ENCODE measurements at places on chromosomes 1 and 21.

DNA sequence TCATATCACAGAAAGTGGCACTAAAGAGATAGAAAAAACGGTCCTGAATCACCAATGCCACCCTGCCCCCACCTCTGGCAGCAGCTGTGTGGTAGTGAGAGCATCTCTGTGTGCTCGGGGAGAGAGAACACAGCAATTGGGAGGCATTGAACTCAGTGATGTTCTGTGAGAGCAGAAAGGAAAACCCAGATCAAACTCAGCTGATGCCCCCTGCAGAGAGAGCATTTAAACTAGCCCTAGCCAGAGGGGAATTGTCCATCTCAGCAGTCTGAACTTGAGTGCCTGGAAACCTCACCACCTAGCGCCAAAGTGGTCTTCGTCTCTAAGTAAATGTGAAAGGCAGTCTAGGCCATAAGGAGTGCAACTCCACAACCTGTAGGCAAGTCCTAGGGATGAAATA lies 21.3 kb downstream of the SLC44A5 start:
- no peak for DNase-seq

DNA sequence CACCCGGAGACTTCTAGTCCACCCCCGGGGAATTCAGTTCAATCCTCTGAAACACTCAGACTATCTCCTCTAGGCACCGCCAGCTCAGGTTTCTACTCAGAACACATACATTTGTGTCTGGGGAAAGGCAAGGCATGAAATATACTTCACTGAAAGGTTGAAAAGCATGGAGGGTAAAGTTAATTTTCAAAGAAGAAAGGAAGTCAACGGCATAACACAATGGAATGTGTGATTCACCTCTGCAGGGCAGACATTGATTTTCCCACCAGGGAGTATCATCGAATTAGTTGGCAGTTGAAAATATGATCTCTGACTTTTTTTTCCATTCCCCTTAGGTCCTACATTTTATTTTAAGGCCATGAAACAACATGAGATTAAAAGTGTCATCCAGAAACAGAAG lies 669.4 kb downstream of the SMYD3 start:
- no peak for DNase-seq

DNA sequence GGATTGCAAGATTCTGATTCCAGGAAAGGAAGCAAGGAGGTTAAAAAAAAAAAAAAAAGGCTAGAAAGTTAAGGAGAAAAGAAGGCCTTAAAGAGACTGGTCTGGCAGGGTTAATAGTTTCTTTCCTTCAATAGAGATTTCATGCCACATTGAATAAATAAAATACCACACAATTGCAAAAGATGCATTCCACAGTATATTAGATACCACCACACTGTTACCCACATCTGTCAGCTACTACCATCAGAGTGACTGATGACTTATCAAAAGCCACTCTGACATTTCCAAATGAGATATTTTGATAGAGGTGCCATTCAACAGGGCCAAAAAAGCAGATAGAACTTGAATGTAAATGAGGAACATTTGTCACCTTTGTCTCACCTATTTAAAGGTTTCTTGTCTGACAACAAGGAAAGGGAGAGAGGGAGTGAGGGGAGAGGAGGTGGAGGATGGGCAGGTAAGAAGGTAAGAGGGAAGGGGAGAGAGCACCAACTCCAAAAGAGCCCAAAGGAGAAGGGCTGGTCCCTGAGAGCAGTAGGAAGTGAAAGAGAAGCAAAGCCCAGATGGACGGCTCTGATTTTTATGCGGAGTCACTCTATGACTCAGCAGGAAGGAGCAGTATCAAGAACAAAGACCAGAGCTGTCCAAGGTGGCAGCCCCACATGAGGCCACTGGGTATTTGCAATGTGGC lies 38.3 kb downstream of the LRRN2 start:
- DNase-seq, result peak; percentile 20

GRCh38 chr1:164604541-164604940 lies 45.6 kb downstream of the PBX1 start:
- DNase-seq, result peak; percentile 37

DNA sequence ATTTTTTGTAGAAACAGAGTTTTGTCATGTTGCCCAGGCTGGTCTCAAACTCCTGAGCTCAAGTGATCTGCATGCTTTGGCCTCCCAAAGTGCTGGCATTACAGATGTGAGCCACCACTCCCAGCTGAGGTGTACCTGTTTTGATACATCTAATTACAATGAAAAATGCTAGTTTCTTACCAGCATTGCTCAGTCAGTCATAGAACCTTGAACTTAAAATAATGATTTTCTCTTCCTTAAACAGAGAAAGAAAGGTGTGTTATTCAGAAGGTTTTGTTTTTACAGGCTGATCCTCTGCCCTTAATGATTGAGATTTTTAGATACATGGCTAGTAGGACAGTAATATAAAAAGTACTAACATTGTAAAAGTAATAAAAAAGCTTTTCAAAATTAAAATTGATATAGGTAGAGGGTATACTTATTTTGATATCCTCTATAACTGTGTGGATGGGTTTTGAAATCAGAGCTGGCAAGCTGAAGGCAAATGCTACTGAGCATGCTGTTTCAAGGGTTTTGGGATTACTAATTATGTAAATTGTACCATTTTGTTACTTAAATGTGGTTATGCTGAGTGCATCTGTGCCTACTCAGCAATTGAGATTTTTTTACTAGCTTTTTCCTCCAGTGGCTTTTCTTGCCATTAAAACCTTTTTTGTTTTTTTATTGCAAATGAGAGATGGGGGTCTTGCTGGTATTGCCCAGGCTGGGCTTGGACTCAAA lies 16.1 kb downstream of the PRRC2C start:
- no peak for DNase-seq

DNA sequence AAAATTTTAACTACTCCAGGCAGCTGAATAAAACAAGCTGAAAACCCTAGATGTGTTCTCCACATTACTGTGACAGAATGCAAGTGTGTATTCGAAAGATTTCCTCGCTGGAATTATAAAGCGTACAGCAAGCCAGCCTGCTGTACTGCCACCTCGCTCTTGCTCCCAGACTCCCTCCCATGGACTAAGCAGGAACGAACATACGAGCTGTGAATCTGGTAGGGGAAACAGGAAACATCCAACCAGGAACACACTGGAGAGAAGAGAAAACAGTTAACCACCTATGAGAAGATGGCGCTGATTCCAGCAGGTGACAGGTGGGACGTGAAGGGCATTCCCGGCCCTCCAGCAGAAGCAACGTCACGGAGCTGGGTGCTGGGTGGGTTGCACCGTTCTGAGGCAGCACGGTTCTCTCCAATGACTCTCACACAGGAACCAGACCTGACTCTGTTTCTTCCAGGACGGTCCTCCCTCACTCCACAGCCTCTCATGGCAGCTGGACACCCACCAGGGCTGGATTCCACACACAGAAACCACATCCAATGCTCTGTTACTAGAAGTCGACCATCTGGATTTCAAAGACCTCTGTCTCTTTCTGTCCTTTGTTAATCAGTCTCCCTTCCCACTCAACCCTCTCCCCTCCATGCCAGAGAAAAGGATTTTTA lies 219.2 kb downstream of the RERE start:
- DNase-seq, result no peak

DNA sequence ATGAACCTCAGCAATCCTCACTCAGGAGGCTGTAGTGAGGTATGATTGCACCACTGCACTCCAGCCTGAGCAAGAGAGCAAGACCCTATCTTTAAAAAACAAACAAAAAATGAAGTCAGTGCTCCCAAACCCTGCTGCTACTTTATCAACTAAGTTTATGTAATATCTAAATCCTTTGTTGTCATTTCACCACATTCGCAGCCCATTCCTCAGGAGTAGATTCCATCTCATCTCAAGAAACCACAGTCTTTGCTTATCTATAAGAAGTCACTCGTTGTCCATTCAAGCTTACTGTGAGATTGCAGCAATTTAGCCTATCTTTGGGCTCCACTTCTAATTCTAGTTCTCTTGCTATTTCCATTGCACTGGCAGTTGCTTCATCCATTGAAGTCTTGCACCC lies 44.3 kb upstream of the RGL1 start:
- DNase-seq, result no peak

DNA sequence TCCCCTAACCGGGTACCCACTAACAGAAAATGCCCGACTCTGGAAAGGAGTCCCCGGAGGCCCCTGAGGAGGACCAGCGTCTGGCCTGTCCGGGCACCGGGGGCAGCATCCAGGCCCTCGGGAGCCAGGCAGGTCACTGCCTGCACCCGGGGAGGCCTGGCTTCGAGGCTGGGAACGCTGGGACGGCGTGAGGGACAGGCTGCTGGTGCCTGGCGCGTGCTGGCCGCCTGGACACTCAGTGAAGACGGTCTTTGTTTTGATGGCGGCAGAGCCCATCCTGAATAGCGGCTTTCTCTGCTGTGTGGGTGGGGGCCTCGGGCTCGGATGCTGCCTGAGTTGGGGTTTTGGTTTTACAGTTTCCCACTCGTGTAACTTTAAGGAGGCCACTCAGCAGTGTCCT lies 37.6 kb downstream of the PRKCZ start:
- DNase-seq, result no peak

- DNase-seq, result no peak
Observed at GRCh38 chr1:48066936-48067335, 69.8 kb upstream of the TRABD2B start.

DNA sequence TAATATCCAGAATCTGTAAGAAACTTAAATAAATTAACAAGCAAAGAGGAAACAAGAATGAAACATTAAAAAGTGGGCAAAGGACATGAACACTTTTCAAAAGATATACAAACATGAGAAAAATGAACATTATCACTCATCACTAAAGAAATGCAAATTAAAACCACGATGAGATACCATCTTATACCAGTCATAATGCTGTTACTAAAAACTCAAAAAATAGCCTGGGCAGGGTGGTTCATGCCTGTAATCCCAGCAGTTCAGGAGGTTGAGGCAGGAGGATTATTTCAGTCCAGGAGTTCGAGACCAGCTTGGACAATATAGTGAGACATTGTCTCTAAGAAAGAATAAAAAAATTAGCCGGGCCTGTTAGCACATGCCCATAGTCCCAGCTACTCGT lies 6.1 kb downstream of the ZNF124 start:
- DNase-seq, result no peak

GRCh38 chr1:28934676-28935075 lies 20.3 kb downstream of the EPB41 start:
- DNase-seq, result no peak

DNA sequence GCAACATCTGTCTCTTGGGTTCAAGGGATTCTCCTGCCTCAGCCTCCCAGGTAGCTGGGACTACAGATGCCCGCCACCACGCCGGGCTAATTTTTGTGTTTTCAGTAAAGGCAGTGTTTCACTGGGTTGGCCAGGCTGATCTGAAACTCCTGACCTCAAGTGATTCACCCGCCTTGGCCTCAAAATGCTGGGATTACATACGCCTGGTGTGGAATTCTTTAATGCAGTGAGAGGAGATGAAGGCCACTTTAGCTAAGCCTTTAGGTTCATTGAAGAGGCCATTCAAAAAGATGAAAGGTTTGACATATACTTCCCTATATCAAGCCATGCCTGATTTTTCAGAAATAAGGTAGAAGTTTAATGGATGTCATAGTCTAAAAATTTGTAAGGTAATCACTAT lies 162.7 kb downstream of the ST6GALNAC3 start:
- no peak for DNase-seq

DNA sequence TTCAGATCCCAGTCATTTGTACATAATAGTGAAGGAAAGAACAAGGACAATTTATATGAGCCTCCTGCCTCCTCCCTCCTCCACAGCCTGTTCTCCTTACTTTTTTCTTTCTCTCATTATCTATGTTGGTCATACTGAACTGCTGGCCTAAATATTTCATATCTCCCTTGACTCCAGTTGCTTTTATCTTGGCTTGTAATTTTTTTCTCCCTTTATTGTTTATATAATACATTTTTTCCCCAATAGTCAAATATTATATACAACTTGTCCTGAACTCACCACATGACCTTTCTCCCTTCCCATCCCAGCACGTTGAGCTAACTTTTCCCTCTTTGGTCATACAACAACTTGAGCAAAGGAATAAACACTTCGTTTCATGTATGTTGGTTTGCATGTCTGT lies 752.1 kb downstream of the LTN1 start:
- no peak for DNase-seq

GRCh38 chr1:28171246-28171645 lies 5.2 kb downstream of the PTAFR start:
- DNase-seq, result no peak

DNA sequence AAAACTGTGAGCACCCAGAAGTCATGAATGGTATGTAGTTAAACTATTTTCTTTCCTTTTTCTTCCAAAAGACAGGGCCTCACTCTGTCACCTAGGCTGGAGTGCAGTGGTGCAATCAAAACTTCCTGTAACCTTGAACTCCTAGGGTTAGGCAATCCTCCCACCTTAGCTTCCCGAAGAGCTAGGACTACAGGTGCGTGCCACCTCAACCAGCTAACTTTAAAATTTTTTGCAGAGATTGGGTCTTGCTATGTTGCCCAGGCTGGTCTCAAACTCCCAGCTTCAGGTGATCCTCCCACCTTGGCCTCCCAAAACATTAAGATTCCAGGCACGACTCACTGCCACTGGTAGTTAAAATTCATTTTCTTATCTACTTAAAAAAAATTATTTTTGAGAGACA lies 62.5 kb downstream of the GATAD2B start:
- no peak for DNase-seq

DNA sequence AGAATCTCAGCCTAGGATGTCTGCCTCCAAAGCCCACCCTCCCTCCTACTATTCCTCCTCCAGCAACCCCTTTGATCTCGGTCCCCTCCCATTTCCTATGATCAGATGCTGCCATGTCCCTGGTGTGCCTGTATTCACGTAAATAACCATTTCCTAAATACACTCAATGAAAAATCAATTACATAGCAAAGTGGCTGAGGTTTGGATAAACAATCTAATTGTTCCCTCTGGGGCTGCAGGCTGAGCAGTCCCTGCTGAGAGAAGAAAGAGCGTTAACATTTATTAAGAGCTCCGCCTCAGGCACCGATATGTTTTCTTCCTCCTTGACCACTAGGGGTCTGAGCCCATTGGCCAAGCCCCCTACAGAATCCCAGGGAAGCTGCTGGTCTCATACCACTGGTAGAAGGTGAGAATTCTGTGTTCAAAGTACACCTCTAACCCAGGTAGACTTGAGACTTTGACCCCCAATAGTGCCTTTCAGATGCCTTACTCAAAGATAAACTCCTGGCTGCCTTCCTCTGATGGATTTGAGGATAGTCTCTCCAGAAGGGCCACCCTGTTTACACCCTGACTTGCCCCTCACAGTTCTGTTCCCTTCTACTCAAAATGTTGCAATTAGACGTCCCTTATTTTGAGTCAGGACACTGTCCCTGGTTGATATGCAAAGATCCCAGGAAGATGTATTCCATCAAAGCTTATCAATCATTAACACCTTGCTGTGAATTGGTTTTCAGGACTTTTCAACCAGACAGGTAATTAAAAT lies 33.9 kb upstream of the CAMK1G start:
- DNase-seq, result no peak

DNA sequence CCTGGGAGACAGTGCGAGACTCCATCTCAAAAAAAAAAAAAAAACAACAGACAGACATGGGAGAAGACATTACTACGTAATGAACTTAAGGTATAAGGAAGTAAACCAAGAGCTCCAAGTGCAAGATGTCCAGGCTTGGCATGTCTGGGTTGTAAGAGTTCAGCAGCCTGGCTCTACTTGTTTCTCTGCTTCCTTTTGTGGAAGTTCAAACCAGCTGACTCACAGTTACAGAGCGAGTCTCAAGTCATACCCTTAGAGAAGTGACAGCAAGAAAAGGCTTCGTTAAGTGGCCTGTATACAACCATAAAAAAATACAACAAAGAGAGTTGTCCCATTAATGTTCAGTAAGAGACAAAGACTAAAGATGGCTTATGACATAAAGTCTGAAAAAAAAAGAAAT lies 1.3 kb downstream of the RIT1 start:
- DNase-seq, result no peak

Measured in fibroblast of skin of left quadriceps (primary cell).